Right kidney (tissue), 9 donors: ENCODE measurements at places on chromosomes 5 and 9.

- DNase-seq, result no peak
Observed at GRCh38 chr5:178433273-178433775, 156.9 kb downstream of the COL23A1 start.

- no peak for DNase-seq
Observed at GRCh38 chr9:127418037-127418471, 6.1 kb upstream of the ZNF79 start.

DNA sequence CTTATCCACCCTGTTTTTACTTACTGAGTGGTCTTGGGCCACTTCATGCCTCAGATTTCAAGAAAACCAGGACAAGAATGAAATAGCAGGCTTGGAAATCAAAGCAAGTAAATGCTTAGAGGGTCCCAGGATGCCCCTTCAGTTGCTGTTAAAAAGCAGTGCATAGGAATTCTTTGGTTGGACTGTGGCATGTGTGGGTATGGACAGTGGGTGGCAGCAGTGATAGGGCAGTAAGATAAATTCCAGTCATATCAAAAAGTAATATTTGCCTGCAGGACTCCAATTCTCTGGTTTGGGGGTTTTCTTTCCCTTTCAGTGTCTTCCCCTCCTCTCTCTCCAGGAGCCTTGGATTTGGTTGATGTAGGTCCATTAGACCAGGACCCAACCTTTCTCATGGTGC is 306.7 kb upstream of the CLINT1 start:
- no peak for DNase-seq

- no peak for DNase-seq
Observed at GRCh38 chr5:50476549-50476948, 35.5 kb upstream of the EMB start.

- no peak for DNase-seq
Observed at GRCh38 chr5:177606071-177607051, 6.4 kb downstream of the B4GALT7 start.
